Omental fat pad (tissue), 4 donors: ENCODE measurements at places on chromosomes 3 and 15.
A peak's percentile ranks its signal among the peaks of the same experiment; 100 is the strongest.

- no peak for DNase-seq
Measured at GRCh38 chr3:134163096-134163495, 87.6 kb downstream of the RYK start.

- DNase-seq = no peak
Measured at GRCh38 chr15:67501836-67502461, 19.0 kb upstream of the C15orf61 start.

GRCh38 chr3:181610083-181610972 is 101.4 kb upstream of the SOX2 start:
- no peak for DNase-seq

DNA sequence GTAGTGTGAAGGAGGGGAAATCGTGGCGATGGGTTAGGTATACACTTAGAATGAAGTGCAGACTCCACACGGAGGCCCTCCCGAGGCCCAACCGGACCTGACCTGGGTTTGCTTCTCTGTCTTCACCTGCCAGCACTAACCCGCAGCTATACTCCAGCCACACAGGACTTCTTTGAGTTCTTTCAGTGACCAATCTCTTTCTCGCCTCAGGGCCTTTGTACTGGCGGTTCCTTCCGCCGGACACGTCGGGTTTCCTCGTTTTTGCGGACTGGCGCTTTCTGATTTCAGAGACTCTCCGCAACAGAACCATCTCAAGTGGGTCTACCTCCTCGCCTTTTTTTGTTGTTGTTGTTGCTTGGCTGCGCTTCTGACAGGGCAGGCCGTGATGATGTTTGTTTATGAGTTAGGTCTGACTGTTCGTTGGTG is at the start of gene NEIL1:
Gene NEIL1, plus strand, starts transcription at position 244 of the 426 bp plus-strand sequence. CDS start 1,867 bp downstream, outside the sequence.
- DNase-seq = no peak

GRCh38 chr15:74843891-74844299 is 939 bp upstream of the ULK3 start:
- DNase-seq = no peak

GRCh38 chr3:147816752-147817151 is 407.6 kb downstream of the ZIC1 start:
- peak; percentile 29 for DNase-seq
